ENCODE measurements at places on chromosomes 7 and 10.

DNA sequence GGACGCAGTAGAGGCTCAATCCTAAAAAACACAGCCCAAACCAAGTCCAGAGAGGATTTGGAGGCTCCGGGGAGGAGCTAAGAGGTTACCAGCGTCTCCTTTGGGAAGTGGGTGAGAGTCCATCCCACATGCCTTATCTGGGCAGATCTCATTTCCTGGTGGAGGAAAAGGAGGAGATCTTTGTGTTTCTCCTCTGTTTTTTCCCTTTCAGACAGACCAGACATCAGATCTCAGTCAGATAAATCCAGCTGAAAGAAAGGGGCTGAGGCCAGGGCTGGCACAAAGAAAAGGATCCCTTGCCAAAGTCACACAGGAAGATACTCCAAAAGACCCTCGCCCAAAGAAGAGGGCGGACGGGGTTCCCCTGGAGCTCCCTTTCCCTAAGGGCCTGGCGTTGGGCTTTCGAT lies 58.3 kb upstream of the COMTD1 start:
- no peak for DNase-seq

- peak; percentile 72 for DNase-seq
Observed at GRCh38 chr10:1364151-1364910, 308.1 kb downstream of the WDR37 start.

GRCh38 chr7:96189129-96189820 lies 132.6 kb downstream of the SLC25A13 start:
- DNase-seq = no peak

DNA sequence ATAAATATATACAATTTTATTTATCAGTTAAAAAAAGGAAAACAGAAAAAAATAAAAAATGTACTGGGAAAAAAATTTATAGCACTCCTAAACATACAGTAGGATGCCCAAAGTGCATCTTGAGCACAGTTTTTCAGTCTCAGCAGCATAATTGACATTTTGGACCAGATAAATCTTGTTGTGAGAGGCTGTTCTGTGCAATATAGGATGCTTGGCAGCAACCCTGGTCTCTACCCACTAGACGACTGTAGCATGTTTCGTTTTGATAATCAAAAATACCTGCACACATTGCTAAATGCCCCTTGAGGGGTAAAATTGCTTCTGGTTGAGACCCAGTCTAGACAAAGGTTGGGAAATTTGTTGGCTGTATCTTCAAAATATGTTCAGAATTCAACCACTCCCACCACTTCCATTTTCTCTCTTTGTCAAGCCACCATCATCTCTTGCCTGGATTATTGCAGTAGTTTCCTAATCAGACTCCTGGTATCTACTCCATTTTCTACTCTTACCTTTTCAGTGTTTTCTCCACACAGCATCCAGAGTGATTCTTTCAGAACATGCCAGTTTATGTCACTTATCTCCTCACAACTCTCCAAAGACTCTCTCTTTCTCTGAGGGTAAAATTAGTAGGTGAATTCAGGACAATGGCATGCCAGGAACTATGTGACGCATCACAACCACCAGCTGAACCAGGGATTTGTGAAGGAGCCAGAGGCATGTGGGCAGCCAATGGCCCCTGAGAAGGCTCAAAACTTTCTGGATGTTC lies 91.4 kb downstream of the GPR85 start:
- DNase-seq = no peak

DNA sequence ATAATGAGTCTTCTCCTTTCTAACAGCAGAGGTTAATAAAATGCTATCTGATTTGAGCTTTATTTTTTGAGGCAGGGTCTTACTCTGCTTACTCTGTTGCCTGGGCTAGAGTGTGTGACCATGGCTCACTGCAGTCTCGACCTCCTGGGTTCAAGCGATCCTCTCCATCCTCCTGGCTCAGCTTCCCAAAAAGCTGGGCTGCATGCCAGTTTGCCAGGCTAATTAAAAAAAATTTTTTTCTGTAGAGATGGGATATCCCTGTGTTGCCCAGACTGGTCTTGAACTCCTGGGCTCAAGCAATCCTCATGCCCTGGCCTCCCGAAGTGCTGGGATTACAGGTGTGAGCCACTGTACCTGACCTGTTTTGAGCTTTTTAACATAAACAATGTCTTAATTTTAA lies 56.7 kb downstream of the SCD start:
- no peak for DNase-seq

GRCh38 chr10:96097865-96098264 lies 32.2 kb upstream of the ZNF518A start:
- DNase-seq = no peak

DNA sequence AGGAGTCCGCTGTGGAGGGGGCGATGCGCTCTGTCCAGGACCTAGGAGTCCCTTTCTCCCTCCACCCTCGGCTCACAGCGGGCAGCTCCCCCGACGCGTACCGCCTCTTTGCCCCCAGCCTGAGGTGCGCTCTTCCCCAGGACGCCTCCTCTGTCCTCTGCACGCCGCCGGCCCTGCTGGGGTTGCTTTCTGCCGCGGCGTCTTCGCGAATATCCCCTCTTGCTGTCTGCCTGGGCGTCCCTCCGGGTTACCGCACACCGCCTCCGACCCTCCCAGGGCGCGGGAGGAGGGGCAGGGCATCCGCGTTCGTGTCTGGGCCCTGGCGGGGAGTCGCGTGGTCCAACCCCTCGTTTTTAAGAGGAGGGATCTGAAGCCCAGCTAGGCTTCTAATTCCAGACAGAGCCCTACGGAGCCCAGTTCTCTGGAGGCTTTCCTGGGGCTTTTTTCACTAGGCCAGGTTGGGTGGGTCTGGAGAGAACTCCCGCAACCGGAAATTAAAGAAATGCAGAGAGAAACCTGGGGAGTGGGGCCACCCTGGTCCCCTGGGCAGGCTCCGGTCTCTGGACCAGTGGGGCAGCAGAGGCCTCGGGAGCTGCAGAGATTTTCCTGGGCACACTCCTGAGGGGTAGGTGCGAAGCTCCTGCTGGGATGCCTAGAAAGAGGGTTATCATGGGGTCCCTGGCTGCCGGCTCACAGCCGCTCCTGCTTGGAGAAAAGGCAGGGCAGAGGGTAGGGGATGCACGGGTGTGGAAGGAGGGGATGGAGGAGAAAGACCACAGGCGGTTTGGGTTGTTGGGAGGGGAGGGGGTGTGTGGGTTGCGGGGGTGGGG lies 166.9 kb downstream of the UBE2H start:
- DNase-seq = no peak

GRCh38 chr10:104937567-104937966 lies 296.5 kb downstream of the SORCS3 start:
- DNase-seq = no peak

- no peak for DNase-seq
Observed at GRCh38 chr7:127959770-127960169, 71.5 kb downstream of the LRRC4 start.

DNA sequence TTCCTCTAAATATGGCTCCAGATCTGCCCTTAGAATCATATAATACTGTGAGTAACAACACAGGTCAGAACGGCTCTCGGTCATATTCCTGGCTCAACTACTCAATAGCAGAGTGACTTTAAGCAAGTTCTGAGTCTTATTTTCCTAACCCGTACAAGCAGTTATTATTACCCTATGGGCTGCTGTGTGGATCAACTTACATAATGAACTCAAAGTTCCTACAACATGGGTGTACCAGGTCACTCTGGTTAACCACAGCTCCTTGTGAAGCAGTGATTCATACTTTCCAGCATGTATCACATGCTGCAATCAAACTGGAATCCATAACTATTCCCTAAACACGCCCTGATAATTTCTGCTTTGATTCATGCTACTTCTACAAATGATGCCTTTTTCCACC lies 107.3 kb downstream of the LRRN3 start:
- no peak for DNase-seq

DNA sequence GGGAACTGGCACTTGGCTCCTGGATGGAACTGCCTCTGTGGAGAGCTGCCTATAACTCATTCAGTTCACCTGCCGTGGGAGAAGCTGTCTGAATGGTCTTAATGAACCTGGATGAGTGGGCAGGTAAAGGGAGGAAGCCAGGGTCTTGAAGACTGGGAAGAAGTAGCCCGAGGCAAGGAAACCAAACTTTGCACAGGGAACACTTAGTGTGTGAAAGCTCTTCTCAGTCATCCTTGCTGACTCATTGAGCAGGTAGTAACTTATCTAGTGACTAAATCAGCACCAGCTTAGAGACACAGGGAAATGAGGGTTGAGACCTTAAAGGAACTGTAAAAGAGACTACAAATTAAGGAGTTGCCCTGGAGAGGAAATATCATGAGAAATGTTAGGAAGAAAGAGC lies 9.9 kb downstream of the LRRC4 start:
- DNase-seq = no peak

GRCh38 chr10:13414137-13414536 lies 66.0 kb upstream of the SEPHS1 start:
- no peak for DNase-seq

DNA sequence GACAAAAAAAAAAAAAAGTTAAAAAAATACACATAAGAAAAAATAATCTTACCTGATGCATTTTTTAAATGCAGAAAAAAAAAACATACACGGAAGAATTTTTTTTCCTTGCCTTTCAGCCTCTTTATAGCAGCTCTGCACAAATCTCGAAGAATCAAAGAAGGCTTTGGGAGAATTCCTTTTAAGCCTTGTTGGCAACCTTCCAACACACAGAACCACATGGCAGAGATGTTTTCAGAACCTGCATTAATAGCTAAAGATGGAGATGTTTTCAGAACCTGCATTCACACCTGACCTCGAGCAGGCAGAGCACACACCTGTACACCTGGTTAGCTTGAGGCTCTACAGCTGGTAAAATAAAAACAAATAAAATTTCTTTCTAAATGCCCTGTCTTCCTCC lies 65.6 kb downstream of the DOCK4 start:
- DNase-seq = no peak

GRCh38 chr7:78073609-78074382 lies 275.2 kb downstream of the PHTF2 start:
- DNase-seq = no peak

GRCh38 chr7:146022776-146023175 lies 93.8 kb upstream of the CNTNAP2 start:
- DNase-seq = no peak

DNA sequence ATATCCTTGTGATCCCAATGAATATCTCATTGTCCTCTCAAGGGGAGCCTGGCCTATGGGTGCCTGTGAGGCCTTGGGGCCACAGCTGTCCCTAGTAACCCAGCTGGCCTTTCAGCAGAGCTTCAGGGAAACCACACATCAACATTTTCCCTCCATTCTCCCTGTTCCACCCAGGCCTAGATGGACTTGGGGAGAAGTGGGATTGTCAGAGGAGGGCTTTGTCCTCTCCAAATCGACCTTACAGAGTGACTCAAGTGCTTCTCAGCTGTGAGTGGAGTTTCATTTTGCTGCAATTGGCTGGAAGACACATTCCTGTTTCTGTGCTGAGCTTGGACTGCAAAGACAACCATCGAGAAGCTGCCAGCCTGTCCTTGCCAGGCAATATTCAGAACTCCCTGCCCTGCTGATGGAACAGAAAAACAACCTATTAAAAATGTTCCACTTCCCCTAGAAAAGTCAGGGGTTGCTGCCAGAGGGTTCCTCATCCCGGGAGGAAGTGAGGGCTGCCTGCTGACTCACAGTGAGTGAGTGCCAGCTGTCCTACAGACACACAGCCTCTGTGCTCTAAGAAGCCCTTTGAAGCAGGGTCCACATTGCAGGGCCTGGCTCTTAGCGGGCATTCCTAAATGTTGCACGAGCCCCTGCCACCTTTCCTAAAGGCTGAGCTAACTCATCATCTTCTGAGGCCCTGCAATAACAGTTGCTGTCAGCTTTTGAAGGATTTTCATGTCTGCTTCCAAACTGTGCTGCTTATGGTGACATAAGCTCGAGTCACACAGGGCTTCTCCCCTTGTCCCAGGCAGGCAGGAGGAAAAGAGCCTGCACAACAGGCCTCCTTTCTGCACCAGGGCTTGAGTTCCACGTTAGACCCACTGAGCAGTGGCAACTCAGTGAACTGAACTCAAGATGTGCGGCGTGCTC lies 20.5 kb downstream of the STRA8 start:
- peak; percentile 87 for DNase-seq

- no peak for DNase-seq
Observed at GRCh38 chr10:89554433-89554832, 19.0 kb upstream of the SLC16A12 start.

Data from cardiac septum (tissue), 1 donor.